ENCODE measurements at places on chromosomes 5 and 9.

DNA sequence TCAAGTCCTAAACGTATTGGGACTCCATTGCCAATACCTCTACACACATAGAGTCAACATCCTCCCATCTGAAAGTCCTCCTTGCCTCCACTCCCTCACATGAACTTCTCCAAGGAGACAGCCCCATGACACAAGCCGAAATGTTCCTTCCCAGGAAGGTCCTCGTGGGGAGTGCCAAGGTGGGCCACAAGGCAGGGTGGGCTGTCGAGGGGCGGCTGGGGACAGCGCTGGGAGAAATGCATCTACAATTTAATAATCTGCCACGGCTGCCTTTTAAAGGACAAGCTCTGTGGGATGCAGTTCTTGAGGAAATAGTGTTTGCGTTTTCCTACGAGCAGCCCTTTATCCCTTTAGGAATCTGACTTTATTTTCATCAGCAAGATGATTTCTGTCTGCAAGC lies 138.7 kb downstream of the GABBR2 start:
- no peak for DNase-seq

GRCh38 chr5:122312591-122313406 lies 762 bp downstream of the SNCAIP start:
- DNase-seq, result no peak

- DNase-seq, result no peak
Observed at GRCh38 chr5:36028816-36029465, 37.7 kb downstream of the UGT3A2 start.

GRCh38 chr9:97220894-97221477 lies 86.5 kb upstream of the CCDC180 start:
- DNase-seq, result no peak

- no peak for DNase-seq
Observed at GRCh38 chr5:141363952-141364660, at the start of gene PCDHGA5. TSS of gene PCDHGA5 (plus strand) at chr5:141364162. CDS start at chr5:141364331, 169 bp downstream.

DNA sequence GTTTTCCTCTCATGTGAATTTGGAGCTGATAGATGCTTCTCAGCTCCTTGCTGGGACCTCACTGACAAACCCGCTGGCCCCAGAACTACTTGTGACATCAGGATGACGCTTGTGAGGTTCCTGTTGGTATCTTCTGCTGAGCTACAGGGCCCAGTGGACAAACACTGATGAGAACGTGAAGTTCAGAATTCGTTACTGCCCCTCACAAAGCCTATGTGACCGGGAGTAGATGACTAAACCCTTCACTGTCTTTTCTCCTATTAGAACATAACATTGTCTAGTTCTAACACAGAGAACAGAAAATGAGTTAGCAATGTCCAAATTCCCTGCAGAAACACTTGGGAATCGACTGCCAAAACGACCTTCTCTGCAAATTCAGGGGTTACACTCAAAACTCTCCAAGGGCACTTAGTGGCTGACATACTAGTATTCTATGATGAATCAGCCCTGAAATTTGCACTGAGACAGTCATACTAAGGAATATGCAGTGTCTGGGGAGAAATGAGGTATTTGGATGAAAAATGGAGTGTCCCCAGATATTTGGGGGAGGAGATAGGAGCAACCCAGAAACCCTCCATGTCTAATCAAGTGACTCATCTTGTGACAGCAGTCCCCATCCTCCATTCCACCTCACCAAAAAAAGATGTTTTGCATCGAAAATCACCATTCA lies 143.2 kb upstream of the TRIM32 start:
- DNase-seq, result no peak

GRCh38 chr5:115854139-115854538 lies 12.4 kb downstream of the AP3S1 start:
- no peak for DNase-seq

- no peak for DNase-seq
Observed at GRCh38 chr5:83562791-83563557, 91.4 kb downstream of the VCAN start.
